ENCODE measurements at places on chromosomes 2 and 18.
A peak's percentile ranks its signal among the peaks of the same experiment; 100 is the strongest.

- DNase-seq, result no peak
Measured at GRCh38 chr18:31566576-31567306, 24.9 kb upstream of the TTR start.

DNA sequence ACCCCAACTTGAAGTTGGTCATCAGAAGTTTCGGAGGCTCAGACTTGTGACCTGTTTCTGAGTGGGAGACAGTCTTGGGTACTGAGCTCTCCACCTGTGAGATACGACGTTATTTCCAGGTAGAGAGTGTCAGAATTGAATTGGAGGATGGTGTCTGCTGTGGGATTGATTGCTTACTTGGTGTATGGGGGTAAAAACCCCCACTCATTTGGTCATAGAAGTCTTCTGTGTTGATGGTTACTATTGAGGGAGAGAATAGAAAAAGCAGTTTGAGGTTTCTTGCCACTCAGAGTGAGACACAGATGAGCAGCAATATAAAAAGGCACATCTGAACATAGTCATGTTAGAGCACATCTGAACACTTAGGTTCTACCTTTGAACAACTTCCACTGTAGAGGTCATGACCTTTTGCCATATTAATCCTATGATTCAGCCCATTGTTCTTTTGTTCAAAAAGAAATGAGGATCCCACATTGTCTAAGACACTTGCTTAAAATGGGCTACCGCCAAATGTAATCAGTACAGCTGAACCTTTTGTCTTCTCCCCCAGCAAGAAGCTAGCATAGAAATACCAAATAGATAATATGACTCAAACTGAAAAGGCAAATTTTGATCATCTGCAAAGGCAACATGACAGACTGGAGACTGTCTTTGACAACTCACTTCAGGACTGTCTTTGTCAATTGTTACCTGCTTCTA, 73.3 kb downstream of the NAB1 start:
- DNase-seq, result no peak

DNA sequence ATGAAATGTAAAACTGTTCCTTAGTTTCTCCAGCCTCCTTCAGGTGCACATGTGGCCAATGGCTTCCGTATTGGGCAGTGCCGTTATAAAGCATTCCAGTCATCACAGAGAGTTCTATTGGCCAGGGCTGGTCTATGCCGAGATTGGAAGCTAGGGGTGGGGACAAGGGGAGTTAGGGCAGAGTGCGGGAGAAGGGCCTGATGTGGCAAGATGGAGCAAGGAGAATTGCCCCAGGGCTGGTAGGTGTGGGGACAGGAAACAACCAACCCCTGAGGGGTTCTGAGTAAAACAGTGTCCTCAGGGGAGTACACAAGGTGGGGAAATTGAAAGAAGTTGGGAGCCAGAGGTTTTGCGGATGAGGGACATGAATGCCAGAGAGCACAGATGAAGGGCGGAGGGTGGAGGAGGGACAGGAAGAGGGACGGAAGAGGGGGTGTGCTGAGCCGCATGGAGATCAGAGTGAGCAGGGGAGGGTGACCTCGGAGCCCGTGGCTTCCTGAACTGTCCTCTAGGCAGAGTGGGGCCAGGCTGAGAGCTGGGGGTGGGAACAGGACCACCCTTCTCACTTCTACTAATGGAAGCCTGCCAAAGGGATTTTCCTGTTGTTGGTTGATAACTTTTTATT, 9.1 kb upstream of the ATP6V1C2 start:
- DNase-seq, result peak; percentile 61

DNA sequence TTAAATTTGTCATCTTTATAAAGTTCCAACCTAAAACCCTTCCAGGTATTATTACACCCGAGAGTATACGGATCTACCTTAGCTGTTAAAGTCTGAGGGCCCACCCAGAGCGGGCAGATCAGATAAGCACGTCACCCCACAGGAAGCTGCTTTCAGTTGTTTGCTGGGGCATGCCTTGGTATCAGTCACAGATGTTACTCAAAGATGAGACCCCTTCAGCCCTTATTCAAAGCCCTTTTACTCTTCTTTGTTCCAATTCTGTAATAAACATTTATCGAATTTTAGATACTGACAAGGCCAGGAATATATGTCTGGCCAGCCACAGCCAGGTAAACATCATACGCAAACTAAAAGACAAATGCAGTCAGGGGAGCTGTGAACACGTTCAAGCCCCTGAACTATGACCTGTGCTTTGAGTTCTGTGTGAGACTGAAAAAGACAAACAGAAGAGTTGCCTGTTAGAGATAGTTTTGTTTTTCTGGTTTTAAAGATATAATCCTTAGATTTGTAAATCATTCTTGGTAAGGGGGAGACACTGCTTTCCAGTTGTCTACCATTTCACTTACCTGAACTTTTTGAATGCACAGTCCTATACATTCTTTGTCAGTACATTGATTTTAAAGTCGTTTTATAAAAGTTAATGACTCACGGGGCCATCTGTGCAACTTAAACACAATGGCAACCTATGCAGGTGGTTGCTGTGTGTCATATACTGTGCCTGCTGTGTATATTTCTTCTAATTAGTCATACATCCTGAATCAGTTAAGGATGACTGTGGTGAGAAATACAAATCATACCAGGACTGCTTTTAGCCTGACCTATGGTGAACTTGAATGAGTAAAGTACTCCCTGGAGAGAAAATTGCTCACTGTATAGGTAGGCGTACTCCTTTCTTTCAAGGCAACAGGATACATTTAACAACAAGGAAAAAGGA, 100.5 kb upstream of the ITPRID2 start:
- DNase-seq, result no peak

DNA sequence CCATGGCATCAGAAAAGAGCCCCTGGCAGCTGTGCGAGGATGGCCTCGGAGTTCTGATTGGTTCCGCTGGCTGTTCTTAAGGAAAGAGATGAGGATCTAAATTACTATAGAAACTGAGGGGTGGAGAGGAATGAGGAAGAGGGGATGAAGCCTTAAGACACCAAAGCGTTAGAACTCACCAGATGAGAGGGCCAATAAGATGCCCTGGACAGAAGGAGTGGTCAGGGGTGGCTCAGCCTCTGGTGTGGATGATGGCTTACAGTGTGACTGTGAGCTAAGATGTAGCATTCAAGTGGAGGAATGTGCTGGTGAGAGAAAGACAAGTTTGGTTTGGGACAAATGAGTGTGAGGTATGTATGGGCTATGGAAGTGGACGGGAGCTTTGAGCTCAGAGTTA, 97.8 kb downstream of the ZFP36L2 start:
- DNase-seq, result no peak

DNA sequence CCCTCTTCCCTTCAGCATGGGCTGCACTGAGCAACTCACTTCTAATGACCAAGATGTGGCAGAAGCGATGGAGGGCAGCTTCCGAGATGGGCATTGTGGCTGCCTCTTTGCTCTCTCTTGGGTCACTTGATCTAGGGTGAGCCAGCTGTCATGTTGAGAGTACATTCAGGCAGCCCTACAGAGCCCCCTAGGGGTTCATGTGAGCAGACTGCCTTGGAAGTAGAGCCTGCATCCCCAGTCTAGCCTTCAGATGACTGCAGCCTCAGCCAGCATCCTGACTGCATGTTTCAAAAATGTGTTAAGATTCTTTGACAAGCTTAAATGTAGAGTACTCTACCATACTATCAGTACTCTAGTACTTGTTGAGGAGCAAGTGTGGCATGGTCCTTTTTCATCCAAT, 143.9 kb downstream of the NCK2 start:
- DNase-seq, result no peak

DNA sequence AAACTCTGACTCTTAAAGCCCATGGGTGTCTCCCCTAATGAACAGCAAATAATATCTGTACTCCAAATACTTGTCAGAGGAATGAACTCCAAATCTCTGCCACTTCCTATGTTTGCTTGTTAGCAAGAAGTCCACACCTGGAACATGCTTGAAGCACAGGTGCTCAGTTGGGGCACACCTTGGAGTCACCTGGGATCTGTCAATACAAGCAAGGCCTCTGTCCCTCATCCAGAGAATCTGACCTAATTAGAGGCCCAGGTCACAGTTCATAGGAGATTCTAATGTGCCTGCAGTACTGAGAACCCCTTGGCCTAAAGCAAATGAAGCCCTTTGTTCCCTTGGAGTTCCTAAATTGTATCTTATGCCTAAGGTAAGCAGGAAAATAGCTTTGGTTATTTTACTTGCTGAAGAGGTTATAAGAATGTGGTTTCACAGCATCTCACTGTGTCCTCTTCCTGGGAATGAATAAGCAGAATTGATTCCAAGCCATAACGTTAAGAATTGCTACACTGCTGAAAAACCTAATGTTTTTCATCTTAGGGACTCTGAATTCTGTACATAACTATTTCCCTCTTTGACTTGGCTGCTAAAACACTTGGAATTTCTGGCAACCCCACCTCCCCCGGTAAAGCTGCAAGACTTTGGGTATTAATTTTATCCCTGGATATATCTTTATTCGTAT, 113.4 kb downstream of the PIEZO2 start:
- DNase-seq, result no peak

DNA sequence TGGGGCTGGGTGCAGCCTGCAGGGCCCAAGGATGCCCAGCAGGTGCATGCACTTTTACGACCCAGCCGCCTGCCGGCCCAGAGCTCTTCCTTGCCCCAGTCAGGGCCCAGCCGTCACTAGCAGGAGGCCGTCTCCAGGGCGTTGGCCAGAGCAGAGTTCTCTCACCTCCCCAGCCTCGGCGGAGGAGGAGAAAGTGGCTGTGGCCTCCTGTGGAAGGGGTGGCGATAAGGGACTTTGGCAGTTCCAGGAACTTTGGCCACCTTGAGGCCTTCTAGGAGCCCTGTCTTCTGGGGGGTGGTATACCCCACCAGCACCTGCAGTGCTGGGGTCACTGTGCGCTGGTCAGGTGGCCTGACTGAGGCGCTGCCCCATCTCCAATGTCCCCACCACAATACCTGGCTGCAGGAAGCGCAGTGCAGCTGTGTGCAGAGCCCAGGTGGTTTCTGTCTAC, 22.0 kb downstream of the NPPC start:
- DNase-seq, result peak; percentile 37

GRCh38 chr2:74768401-74768914, 65.5 kb upstream of the HK2 start:
- DNase-seq, result no peak

All from activated effector memory CD4-positive, alpha-beta T cell treated with anti-CD3 and anti-CD28 coated beads, Interleukin-2, amount 50 U/mL, for 16 hours (primary cell).